ENCODE measurements at places on chromosomes 7 and 10. TPM values are rescaled to one million over a fixed set of nuclear protein-coding genes. Genes with fewer than 3 reads are reported as not detected.

GRCh38 chr7:149007146-149007545 is 21.2 kb downstream of the PDIA4 start:
- no peak overlapping the region for H3K4me3 ChIP-seq
- H3K27me3 ChIP-seq: no peaks in the 10 kb centered on the region
- no peaks in the 10 kb centered on the region for H3K4me1 ChIP-seq
- no peak overlapping the region for H3K27ac ChIP-seq

DNA sequence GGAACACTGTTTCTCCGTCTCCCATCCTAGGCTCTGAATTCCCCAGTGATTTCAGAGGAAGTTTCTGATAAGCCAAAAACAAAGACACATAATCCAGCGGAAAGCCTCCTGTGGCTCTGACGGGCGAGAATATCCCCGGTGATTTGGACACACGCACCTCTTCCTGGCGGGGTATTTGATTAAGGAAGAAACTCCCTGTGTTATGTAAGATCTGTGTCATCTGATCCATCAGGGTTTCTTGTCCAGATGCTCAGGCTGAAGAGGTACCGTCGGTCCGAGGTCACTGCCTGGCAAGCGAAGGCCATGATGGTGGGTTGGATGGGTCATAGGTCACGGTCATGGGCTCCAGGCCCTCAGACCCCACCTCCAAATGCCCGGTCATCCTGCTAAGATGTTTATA is 39.6 kb upstream of the DNAJB6 start:
- no peak overlapping the region for H3K4me3 ChIP-seq
- H3K27ac ChIP-seq: no peak overlapping the region
- no peak for DNase-seq
- no peaks in the 10 kb centered on the region for H3K4me1 ChIP-seq
- no peaks in the 10 kb centered on the region for H3K27me3 ChIP-seq
- H3K36me3 ChIP-seq: no peaks in the 10 kb centered on the region

DNA sequence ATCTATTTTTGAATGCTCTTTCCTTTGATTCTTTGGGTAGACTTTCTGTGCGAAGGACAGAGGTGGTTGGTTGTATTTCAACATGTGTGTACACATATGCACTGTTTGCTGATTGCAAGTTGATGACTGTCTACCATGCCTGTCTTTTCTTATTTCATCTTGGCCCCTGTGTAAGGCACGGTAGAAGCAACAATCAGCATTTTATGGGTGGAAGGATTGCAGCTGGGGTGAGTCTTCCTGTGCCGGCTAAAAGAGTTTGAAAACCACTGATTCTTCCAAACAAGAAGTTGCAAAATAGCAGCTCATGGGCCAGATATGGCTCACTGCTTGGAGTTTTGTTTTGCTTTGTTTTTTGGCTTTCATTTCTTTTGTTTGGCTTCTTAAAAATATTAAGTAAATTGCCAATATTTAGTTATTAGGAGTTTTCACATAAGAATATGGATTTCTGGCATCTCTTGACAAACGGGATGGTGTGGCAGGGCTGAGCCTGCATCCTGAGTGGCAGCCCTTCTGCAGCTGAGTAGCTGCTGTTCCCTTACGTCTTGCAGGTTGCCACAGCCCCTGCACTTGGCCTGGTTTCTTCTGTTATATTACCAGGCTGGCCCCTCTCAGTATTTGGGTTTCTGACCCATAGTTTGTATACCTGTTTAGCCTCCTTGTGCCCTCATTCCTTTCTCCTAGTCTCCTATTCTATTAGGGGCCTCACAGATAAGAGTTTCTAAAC is 7.2 kb downstream of the ZNF862 start:
- H3K27ac ChIP-seq: peak overlapping the region; percentile 26
- no peak overlapping the region for H3K4me3 ChIP-seq
- DNase-seq: no peak
- peaks cover 13% of the 10 kb centered on the region for H3K36me3 ChIP-seq
- no peaks in the 10 kb centered on the region for H3K27me3 ChIP-seq

The LSM8 gene
- total RNA-seq: 33.9 TPM

DNA sequence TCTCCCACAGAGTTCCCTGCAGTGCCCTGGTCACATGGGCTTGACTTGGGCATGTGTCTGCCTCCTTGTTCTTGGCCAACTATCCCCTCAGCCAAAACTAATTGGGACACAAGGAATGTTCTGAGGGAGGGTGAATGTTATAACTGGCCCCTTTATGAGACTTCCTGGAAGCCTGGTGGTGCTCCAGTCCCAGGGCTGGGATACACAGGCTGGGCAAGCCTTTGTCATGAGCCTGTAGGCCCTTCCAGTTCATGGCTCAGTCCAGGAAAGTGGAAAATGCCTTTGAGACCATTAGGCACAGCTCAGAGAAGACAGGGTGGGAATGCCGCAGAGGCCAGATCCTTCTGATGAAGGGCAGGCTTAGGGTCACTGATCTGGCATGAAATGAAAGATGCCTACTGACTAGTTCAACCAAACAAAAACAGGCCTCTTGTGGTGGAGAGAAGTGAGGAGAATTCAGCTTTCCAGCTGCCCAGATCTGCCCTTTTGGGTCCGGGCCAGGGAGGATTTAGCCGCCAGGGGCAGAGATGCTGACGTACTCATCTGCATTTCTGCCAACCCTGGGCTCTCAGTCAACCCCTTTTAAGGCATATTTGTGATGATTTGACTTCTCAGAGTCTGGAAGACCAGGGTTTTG is 961.5 kb downstream of the KCNMA1 start:
- peaks cover 13% of the 10 kb centered on the region for H3K27me3 ChIP-seq
- no peak overlapping the region for H3K4me3 ChIP-seq
- no peaks in the 10 kb centered on the region for H3K36me3 ChIP-seq
- DNase-seq: no peak
- no peaks in the 10 kb centered on the region for H3K4me1 ChIP-seq
- H3K27ac ChIP-seq: no peak overlapping the region

The PTPRN2 gene
- under 0.01 TPM for total RNA-seq

DNA sequence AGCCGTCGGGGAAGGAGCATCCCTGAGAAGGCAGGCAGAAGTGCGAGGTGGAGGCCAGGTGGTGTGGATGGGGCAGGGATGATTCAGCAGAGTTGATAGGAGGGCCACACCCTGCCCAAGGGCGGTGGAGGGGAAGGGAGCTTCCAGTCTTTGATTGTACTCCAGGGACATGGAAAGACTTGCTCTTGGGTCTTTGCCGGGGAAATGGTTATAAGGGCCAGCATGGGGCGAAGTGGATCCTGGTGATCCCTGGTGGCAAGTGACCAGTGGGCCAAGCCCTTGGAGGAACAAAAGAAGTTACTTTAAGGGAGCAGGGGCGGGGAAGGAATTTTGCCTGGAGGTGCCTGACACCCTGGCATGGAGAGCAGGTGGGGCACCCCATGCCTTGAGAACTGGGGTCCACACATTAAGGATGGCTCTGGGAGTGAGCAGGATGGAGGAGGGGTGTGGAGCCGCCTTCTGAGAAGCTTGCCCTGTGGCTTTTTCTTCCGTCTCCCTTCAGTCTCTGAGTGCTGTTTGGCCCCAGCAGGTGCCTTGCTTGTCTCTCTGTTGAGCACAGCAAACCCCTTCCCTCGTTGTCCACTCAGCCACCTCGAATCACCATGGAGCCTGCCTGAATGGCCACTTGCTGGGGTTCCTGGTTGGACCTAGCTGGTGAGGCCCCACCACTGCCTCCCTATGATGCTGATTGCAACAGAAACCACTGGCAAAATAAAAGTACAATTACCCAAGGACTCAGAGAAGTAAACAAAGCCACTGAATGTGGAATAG is 83.9 kb downstream of the RAMP3 start:
- H3K36me3 ChIP-seq: no peaks in the 10 kb centered on the region
- no peaks in the 10 kb centered on the region for H3K4me1 ChIP-seq
- DNase-seq: no peak
- no peak overlapping the region for H3K27ac ChIP-seq

The ITPRID1 gene
- not detected for total RNA-seq

The ZNF212 gene
- total RNA-seq: 4.2 TPM

DNA sequence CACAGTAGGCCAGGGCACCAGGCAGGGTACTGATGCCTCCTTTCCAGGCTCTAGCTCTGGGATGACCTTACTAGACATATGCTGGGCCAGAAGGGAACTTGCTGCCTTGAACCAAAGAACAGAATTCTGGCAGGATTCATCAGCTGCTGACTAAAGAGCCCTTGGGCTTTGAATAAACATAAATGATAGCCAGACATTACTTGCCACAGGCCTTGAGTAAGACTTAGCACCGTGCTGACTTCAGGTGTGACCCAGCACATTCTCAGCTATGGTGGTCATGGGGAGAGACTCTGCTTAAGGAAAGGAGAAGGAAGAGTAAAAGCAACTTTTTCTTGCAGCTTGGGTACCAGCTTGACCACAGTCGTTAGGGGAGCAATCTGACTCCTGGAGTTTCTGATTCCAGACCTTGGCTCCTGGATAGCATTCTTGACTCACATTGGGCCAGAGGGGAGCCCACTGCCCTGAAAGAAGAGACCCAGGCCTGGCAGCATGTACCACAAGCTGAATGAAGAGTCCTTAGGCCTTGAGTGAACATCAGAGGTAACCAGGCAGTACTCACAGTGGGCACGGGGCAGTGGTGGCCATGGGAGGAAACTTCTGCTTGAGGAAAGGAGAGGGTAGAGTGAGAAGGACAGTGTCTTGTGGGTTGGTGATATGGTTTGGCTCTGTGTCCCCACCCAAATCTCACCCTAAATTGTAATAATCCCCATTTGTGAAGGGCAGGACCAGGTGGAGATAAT is 926.1 kb upstream of the SORCS1 start:
- H3K4me1 ChIP-seq: no peaks in the 10 kb centered on the region
- H3K27ac ChIP-seq: no peak overlapping the region
- no peaks in the 10 kb centered on the region for H3K36me3 ChIP-seq
- no peak for DNase-seq
- no peaks in the 10 kb centered on the region for H3K27me3 ChIP-seq

- no peak overlapping the region for H3K4me3 ChIP-seq
- peak; percentile 21 for DNase-seq
- no peak overlapping the region for H3K27ac ChIP-seq
- no peaks in the 10 kb centered on the region for H3K4me1 ChIP-seq
- no peaks in the 10 kb centered on the region for H3K27me3 ChIP-seq
Measured at GRCh38 chr7:85890244-85890811, 703.5 kb upstream of the SEMA3D start.

The TAS2R4 gene
- total RNA-seq: 0.28 TPM

GRCh38 chr10:8498881-8499280 is 444.4 kb downstream of the GATA3 start:
- no peaks in the 10 kb centered on the region for H3K4me1 ChIP-seq
- no peaks in the 10 kb centered on the region for H3K36me3 ChIP-seq
- no peaks in the 10 kb centered on the region for H3K27me3 ChIP-seq
- no peak overlapping the region for H3K4me3 ChIP-seq
- DNase-seq: no peak
- no peak overlapping the region for H3K27ac ChIP-seq

GRCh38 chr10:101063050-101063525 is 1.3 kb downstream of the KAZALD1 start:
- H3K4me3 ChIP-seq: peak overlapping the region; percentile 81
- peaks cover 22% of the 10 kb centered on the region for H3K4me1 ChIP-seq

DNA sequence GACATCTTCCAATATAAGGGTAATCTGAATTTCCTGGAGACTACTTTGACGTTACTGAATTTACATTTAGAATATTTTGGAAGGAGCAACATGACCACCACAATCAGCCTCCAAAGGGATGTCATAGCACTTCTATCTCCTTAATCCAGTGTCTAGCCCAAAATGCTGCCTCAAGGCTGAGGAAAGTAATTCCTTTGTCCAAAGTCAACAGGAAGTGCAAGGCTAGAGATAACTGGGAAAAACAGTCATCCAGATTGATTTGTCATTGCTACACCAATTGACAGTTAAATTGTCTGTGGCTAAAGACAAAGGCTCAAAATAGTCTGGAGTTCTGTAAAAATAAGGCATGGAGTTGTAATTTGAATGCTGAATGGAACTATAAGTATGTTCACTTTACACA is 3.9 kb upstream of the TFPI2 start:
- H3K27ac ChIP-seq: no peak overlapping the region
- peaks cover 2% of the 10 kb centered on the region for H3K4me1 ChIP-seq
- no peaks in the 10 kb centered on the region for H3K36me3 ChIP-seq
- no peak for DNase-seq
- H3K4me3 ChIP-seq: no peak overlapping the region

GRCh38 chr7:81213394-81213793 is 294.5 kb upstream of the SEMA3C start:
- DNase-seq: no peak
- peaks cover 3% of the 10 kb centered on the region for H3K4me1 ChIP-seq
- H3K27ac ChIP-seq: no peak overlapping the region
- no peaks in the 10 kb centered on the region for H3K27me3 ChIP-seq
- no peak overlapping the region for H3K4me3 ChIP-seq
- no peaks in the 10 kb centered on the region for H3K36me3 ChIP-seq

The HOXA5 gene
- total RNA-seq: 23.9 TPM

GRCh38 chr7:132171130-132171576 is 405.1 kb downstream of the PLXNA4 start:
- no peaks in the 10 kb centered on the region for H3K4me1 ChIP-seq
- no peak for DNase-seq
- no peaks in the 10 kb centered on the region for H3K27me3 ChIP-seq

The PRLHR gene
- total RNA-seq: not detected

- no peak overlapping the region for H3K4me3 ChIP-seq
- H3K27ac ChIP-seq: no peak overlapping the region
- peaks cover 20% of the 10 kb centered on the region for H3K27me3 ChIP-seq
- DNase-seq: no peak
- H3K36me3 ChIP-seq: no peaks in the 10 kb centered on the region
Measured at GRCh38 chr10:93083743-93084539, 10.2 kb downstream of the CYP26A1 start.

The LRRC18 gene
- total RNA-seq: not detected

GRCh38 chr10:14775656-14776055 is 959 bp upstream of the FAM107B start:
- H3K4me1 ChIP-seq: peaks cover 12% of the 10 kb centered on the region
- no peak for DNase-seq
- H3K4me3 ChIP-seq: no peak overlapping the region
- no peak overlapping the region for H3K27ac ChIP-seq
- H3K36me3 ChIP-seq: no peaks in the 10 kb centered on the region
- H3K27me3 ChIP-seq: no peaks in the 10 kb centered on the region

The CREB5 gene
- total RNA-seq: 11.1 TPM

The LRRC17 gene
- 280 TPM for total RNA-seq

The FOXP2 gene
- total RNA-seq: 1.7 TPM

DNA sequence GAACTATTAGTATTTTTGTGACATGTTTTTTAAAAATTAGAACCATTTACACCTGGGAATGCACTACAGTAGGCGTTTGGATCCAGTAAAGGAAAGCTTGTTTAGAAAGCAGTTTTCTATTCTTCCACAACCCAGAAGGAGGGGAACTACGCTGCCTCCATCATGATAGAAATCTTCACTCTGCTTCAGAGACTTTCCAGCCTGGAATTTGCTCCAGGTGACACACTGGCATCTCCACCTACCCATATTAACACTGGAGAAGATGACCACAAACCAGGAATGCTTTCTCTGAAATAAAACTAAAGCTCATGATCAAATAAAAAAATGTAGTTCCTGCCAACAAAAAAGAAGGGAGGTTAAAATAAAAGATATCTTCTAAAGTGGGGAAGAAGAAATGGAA is 66.3 kb downstream of the ARHGAP22 start:
- peaks cover 4% of the 10 kb centered on the region for H3K4me1 ChIP-seq
- H3K27me3 ChIP-seq: no peaks in the 10 kb centered on the region
- no peak for DNase-seq
